Heart left ventricle (tissue), 16 donors: ENCODE measurements at places on chromosomes 1 and 21. TPM values are rescaled to one million over a fixed set of nuclear protein-coding genes. Genes with fewer than 3 reads are reported as not detected.

The SH3BP5L gene
- 19.3 TPM for total RNA-seq

The S100A3 gene
- 0.57 TPM for total RNA-seq

The INSRR gene
- total RNA-seq = 0.35 TPM

The VANGL2 gene
- total RNA-seq = 1.9 TPM

The SPATA46 gene
- not detected for total RNA-seq

The IL22RA1 gene
- total RNA-seq = 0.62 TPM

The SFN gene
- not detected for total RNA-seq

The SYT11 gene
- total RNA-seq = 16.4 TPM

DNA sequence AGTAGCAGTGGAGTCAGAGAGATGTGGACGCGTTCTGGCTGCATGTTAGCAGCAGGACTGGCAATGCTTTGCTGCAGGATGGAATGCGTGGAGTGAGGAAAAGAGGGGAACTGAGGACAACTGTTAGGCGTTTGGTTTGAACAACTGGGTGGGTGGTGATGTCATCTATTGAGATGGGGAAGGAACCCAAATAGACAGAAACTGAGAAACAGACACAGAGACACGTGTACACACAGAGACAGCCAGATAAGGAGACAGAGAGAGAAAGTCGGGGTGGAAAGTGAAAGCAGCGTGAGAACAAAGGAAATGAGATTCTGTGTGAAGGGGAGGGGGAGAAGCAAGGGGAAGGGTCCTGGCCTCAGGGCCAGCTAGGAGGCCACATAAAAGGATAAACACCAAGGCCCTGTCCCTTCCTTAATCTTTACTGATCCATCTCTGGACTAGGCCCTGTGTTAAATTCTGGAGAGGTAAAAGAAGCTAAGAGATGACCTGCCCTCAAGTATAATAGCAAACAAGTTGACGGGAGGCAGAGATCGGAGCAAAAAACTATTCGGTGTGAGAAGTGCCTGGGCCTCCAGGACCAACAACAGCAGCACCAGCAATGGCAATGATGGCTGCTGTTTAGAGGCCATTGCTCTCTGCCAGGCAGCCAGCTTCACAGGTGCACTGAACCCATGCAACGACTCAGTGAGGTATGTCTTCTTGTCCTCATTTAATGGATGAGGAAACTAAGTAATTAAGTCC, 31.6 kb downstream of the VWA5B1 start:
- H3K4me1 ChIP-seq = peaks cover 9% of the 10 kb centered on the region
- no peaks in the 10 kb centered on the region for H3K27me3 ChIP-seq
- no peak overlapping the region for H3K4me3 ChIP-seq
- DNase-seq = no peak
- H3K27ac ChIP-seq = no peak overlapping the region

DNA sequence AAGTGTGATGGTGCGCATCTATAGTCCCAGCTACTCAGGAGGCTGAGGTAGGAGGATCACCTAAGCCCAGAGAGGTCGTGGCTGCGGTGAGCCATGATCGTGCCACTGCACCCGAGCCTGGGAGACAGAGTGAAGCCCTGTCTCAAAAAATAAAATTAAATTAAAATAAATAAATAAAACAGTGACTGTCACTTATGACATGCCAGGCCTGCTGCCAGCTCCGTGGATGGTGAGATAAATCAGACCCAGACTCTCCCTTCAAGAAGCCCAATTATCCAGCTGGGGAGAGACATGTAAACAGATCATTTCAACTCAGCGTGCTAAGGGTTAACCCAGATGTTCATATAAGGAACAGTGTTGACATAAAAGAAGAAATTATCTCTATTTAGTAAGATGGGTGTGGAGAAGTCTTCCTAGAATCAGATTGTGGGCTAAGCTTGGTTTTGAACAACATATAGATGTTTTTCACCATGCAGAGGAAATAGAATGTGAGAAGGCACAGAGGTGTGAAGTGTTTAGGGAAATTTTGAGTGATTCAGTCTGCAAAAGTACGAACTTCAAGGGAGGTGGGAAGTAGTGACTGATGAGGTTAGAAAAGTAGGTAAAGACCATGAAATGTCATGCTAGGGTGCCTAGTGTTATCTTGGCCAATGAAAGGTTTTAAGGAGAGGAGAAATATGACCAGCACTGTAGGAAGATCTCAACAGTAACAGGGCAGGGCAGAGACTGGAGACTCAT, 18.3 kb downstream of the YARS1 start:
- H3K27me3 ChIP-seq = no peaks in the 10 kb centered on the region
- no peak for DNase-seq
- no peak overlapping the region for H3K27ac ChIP-seq
- H3K4me3 ChIP-seq = no peak overlapping the region
- peaks cover 61% of the 10 kb centered on the region for H3K36me3 ChIP-seq

DNA sequence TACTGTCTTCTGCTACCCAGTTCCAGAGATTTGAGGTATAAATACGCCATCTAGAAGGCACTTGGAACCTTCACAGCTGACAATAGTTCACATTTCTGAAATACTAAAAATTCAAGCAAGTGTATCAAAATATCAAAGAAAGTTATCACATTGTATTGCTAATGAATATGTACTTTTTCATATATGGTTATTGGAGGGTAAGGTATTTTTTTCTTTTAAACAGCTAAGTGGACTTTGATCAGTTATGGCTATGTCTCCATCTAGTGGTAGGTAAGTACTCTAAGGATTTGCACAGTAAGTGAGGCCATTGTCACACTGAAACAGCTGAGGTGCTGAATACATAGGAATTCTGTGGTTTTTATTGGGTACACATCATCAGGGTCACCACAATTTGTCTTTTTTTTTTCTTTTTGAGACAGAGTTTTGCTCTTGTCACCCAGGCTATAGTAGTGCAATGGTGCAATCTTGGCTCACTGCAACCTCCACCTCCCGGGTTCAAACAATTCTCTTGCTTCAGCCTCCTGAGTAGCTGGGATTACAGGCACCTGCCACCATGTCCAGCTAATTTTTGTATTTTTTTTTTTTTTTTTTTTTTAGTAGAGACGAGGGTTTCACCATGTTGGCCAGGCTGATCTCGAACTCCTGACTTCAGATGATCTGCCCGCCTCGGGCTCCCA, 49.1 kb upstream of the CR2 start:
- H3K27me3 ChIP-seq = no peaks in the 10 kb centered on the region
- no peaks in the 10 kb centered on the region for H3K36me3 ChIP-seq
- DNase-seq = no peak
- H3K4me1 ChIP-seq = no peaks in the 10 kb centered on the region

GRCh38 chr1:181112071-181112929, 23.8 kb downstream of the IER5 start:
- peaks cover 29% of the 10 kb centered on the region for H3K4me1 ChIP-seq

GRCh38 chr1:69413129-69413528, 154.6 kb upstream of the LRRC7 start:
- no peak for DNase-seq
- no peaks in the 10 kb centered on the region for H3K4me1 ChIP-seq
- no peaks in the 10 kb centered on the region for H3K27me3 ChIP-seq

- H3K4me1 ChIP-seq = no peaks in the 10 kb centered on the region
- DNase-seq = no peak
- H3K36me3 ChIP-seq = peaks cover 31% of the 10 kb centered on the region
- no peaks in the 10 kb centered on the region for H3K27me3 ChIP-seq
- no peak overlapping the region for H3K27ac ChIP-seq
Measured at GRCh38 chr21:29367335-29367734, 68.6 kb downstream of the BACH1 start.

DNA sequence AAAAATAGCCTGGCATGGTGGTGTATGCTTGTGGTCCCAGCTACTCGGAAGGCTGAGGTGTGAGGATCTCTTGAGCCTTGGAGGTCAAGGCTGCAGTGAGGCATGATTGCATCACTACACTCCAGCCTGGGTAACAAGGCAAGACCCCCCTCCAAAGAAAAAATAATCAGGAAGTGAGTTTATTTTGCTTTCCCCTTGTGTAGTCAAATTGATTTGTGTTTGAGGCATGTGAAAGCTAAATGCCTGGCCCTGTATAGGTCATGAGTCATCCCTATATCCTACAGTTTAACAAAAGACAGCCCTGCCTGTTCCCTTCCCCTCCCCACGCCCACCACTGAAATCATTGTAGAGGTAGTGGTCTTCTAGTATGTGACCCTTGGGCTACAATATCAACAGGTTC, 241.4 kb upstream of the JUN start:
- no peak for DNase-seq
- H3K27ac ChIP-seq = no peak overlapping the region
- no peak overlapping the region for H3K4me3 ChIP-seq

- H3K36me3 ChIP-seq = no peaks in the 10 kb centered on the region
- H3K4me1 ChIP-seq = no peaks in the 10 kb centered on the region
- H3K27me3 ChIP-seq = peaks cover 13% of the 10 kb centered on the region
- DNase-seq = no peak
Measured at GRCh38 chr1:84481317-84481716, 2.3 kb downstream of the RPF1 start.

- no peak overlapping the region for H3K4me3 ChIP-seq
- no peaks in the 10 kb centered on the region for H3K4me1 ChIP-seq
- DNase-seq = no peak
- no peak overlapping the region for H3K27ac ChIP-seq
- no peaks in the 10 kb centered on the region for H3K36me3 ChIP-seq
Measured at GRCh38 chr21:33075128-33075527, 5.2 kb downstream of the OLIG1 start.

- peak overlapping the region; percentile 93 for H3K27ac ChIP-seq
- peak overlapping the region; percentile 7 for H3K4me3 ChIP-seq
- H3K27me3 ChIP-seq = no peaks in the 10 kb centered on the region
Measured at GRCh38 chr1:3312898-3313575, 141.4 kb upstream of the ARHGEF16 start.

- no peak overlapping the region for H3K27ac ChIP-seq
- H3K36me3 ChIP-seq = no peaks in the 10 kb centered on the region
- H3K27me3 ChIP-seq = no peaks in the 10 kb centered on the region
Measured at GRCh38 chr1:172448995-172449584, 5.2 kb upstream of the PIGC start.

- peak overlapping the region; percentile 78 for H3K27ac ChIP-seq
- H3K36me3 ChIP-seq = no peaks in the 10 kb centered on the region
- peak; percentile 75 for DNase-seq
Measured at GRCh38 chr21:34129039-34129891, 55.9 kb downstream of the MRPS6 start.

DNA sequence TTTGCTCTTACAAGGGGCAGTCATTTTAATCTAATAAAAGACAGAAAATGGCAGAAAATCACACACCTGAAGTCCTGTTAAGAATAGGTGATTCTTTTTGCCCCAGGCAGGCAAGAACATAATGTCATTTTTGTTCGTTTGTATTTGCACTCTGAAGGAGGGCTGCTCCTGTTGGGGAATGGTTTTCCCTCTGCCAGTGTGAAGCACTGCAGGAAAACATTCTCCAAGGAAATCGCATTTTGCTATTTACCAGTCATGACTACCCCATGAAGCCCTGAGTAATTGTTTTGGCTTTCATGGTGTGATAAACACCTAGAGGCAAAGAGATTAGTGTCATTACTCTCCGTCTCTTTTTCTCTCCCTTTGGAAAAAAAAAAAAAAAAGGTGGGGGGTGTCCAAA, 345.5 kb downstream of the NTNG1 start:
- H3K4me3 ChIP-seq = no peak overlapping the region
- no peak overlapping the region for H3K27ac ChIP-seq

DNA sequence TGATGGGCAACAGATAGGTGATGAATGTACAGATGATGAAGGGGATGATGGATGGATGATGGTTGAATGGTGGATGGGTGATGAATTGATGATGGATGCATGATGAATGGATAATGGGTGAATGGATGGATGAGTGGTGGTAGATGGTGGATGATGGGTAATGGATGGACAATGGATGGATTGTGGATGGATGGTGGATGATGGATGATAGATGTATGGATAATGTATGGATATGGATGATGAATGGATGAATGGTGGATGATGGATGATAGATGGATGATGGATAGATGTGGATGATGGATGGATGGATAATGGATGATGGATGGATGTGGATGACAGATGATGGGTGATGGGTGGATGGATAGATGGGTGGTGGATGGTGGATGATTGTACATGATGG, 35.7 kb downstream of the WNT3A start:
- H3K36me3 ChIP-seq = no peaks in the 10 kb centered on the region
- H3K27me3 ChIP-seq = peaks cover 24% of the 10 kb centered on the region
- H3K27ac ChIP-seq = no peak overlapping the region
- H3K4me3 ChIP-seq = no peak overlapping the region
- DNase-seq = no peak
- peaks cover 3% of the 10 kb centered on the region for H3K4me1 ChIP-seq

DNA sequence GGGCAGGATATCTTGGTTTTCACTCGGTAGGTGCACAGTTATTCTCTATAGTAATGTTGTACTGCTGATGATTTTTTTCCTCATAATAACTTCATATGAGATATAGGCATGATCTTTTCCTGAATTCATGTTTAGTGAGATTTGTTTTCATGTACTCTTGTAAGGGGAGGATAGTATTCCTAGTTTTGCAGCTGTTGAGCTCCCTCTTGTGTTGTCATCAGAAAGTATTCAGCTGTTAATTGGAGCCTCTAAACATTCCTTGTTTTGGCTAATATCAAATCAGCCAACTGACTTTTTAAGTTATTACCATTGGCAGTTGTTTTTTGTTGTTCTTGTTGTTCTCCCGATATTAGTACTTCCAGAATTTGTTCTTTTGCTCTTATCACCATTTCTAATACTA, 24.4 kb downstream of the OR10R2 start:
- peaks cover 14% of the 10 kb centered on the region for H3K27me3 ChIP-seq
- no peak overlapping the region for H3K4me3 ChIP-seq
- H3K27ac ChIP-seq = no peak overlapping the region
- H3K36me3 ChIP-seq = no peaks in the 10 kb centered on the region
- DNase-seq = no peak
- no peaks in the 10 kb centered on the region for H3K4me1 ChIP-seq

DNA sequence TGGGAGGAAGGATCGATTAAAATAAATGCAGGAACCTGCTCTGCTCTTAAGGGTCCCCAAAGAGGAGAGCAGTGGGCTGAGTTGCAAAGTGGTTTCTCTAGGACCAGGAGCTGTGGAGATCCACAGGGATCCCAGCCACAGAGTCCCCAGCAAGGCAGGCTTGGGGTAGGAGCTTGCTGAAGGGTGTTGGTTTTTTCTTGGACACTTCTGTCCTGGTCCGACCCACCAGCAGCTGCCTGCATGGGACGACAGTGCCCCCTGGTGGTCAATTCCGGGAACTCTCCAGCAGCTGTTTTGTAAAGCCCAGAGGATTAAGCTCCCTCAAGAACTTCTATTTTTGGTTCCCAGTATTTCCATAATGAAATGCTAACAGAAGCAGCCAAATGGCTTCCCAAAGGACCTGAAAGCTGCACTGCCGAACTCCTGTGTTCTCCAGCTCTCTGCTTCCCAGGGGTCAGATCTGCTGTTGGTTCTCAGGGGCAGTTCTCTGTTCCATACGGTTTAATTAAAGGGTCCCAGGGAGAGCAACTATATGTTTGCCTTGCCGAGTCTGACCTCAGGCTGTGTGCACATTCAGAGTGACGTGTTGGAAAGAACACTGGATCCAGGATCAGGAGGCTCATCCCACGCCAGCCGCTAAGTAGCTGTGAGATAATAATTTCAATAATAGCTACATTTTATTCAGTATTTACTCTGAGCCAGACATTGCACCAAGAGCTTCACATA, 23.2 kb downstream of the NENF start:
- peaks cover 29% of the 10 kb centered on the region for H3K4me1 ChIP-seq
- peak overlapping the region; percentile 43 for H3K27ac ChIP-seq
- peak overlapping the region; percentile 8 for H3K4me3 ChIP-seq
- H3K27me3 ChIP-seq = no peaks in the 10 kb centered on the region
- H3K36me3 ChIP-seq = no peaks in the 10 kb centered on the region
